Lung (tissue), 17 donors: ENCODE measurements at places on chromosomes 12 and 14.

- DNase-seq = no peak
These were observed 7.2 kb upstream of the SELPLG start for GRCh38 chr12:108640802-108641445.

GRCh38 chr12:79451978-79452377, 238.8 kb downstream of the PAWR start:
- DNase-seq = peak; percentile 14

- DNase-seq = no peak
These were observed 220.1 kb upstream of the C14orf180 start for GRCh38 chr14:104359301-104359968.

DNA sequence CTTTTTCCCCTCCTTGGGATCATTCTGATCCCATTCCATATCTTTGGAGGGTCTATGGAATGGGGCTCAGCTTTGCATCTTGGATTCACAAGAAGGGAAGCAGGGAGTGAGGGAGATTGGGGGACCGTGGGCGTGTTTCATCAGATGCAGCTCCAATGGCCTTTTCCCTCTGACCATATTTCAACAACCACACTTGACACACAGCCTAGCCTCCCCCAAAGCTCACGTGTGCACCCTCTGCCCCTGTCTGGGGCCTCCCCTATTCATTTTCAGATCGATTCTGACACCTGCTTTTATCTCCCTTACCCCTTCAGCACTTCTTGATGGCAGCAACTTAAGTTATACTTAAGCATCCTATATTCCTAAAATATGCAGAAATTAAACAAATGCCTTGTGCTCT, 126.6 kb downstream of the CHST11 start:
- no peak for DNase-seq

DNA sequence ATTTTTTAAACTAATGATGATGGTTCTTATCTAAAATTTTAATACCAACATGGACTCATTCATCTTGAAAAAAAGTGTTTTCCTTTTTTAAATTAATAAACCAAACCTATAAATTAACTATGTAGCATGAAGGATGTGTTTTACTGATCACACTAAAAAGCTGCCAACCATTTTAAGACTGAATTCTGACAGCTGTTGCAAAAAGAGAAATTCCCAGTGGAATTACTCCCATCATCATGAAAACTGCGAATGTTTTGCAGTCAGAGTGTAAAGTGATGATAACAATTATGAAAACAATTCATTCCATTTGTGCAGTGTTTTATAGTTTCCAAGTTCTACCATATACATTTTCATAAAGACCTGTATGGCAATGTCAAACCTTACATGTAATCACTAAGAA, 232.8 kb downstream of the SLC2A13 start:
- DNase-seq = no peak

- DNase-seq = no peak
These were observed at the start of gene ARHGAP9 for GRCh38 chr12:57479376-57480115. Gene ARHGAP9 (minus strand): TSS chr12:57479866. CDS start chr12:57479406, 460 bp downstream.
